A549 treated with Hydrocortisone at 1 μM for 4 hours (cell line): ENCODE measurements at places on chromosomes 7 and 10. TPM values are rescaled to one million over a fixed set of nuclear protein-coding genes. Genes with fewer than 3 reads are reported as not detected.

HOXA4 gene
- total RNA-seq: 1.4 to 2.3 TPM (median 1.7 TPM) in 5 replicates

TMEM178B gene
- total RNA-seq: 1.2 to 2.1 TPM (median 1.5 TPM) in 5 replicates

CDH23 gene
- total RNA-seq: 1.9 to 3.1 TPM (median 2.2 TPM) in 5 replicates

ATRNL1 gene
- total RNA-seq: 0.10 to 0.23 TPM (median 0.17 TPM) in 5 replicates

GJD4 gene
- not detected in 5 replicates for total RNA-seq

TMEM213 gene
- not detected in 5 replicates for total RNA-seq

KCND2 gene
- total RNA-seq: not detected in 5 replicates

ARHGAP22 gene
- 3.5 to 4.0 TPM (median 3.7 TPM) in 5 replicates for total RNA-seq

PRPS1L1 gene
- total RNA-seq: not detected in 5 replicates

SP4 gene
- total RNA-seq: 0.76 to 1.5 TPM (median 0.95 TPM) in 5 replicates

PON3 gene
- 32.2 to 41.8 TPM (median 37.0 TPM) in 5 replicates for total RNA-seq

CTAGE4 gene
- 0.03 TPM in 1 of 5 replicates, not detected in the others for total RNA-seq

CFAP46 gene
- total RNA-seq: 0.92 to 1.5 TPM (median 1.4 TPM) in 5 replicates

DENND2A gene
- 0.39 to 0.98 TPM (median 0.76 TPM) in 5 replicates for total RNA-seq

ADAP1 gene
- total RNA-seq: 3.0 to 4.5 TPM (median 4.0 TPM) in 5 replicates

SRRM3 gene
- total RNA-seq: 8.8 to 12.6 TPM (median 11.1 TPM) in 5 replicates

C7orf33 gene
- total RNA-seq: not detected in 5 replicates

RNF32 gene
- total RNA-seq: 1.2 to 2.2 TPM (median 1.3 TPM) in 5 replicates

CALML5 gene
- not detected in 5 replicates for total RNA-seq

ARF5 gene
- 149 to 181 TPM (median 164 TPM) in 5 replicates for total RNA-seq

HMX3 gene
- total RNA-seq: 0.08 to 0.13 TPM in 2 of 5 replicates, not detected in the others

CFAP70 gene
- total RNA-seq: 0.10 to 0.18 TPM (median 0.12 TPM) in 5 replicates

MBL2 gene
- not detected in 5 replicates for total RNA-seq

PBLD gene
- 2.6 to 4.0 TPM (median 3.3 TPM) in 5 replicates for total RNA-seq

GLRX3 gene
- 185 to 233 TPM (median 213 TPM) in 5 replicates for total RNA-seq

PTPN20 gene
- 2.9 to 5.1 TPM (median 4.1 TPM) in 5 replicates for total RNA-seq

PLCE1 gene
- total RNA-seq: 5.8 to 8.5 TPM (median 7.7 TPM) in 5 replicates
